Temporal lobe (tissue), 4 donors: ENCODE measurements at places on chromosomes 2 and 18. TPM values are rescaled to one million over a fixed set of nuclear protein-coding genes. Genes with fewer than 3 reads are reported as not detected.

The GPR39 gene
- total RNA-seq: 1.7 TPM

The UGT1A3 gene
- not detected for total RNA-seq

The CYP27C1 gene
- 3.4 TPM for total RNA-seq

The MEP1B gene
- under 0.01 TPM for total RNA-seq

The RTP5 gene
- 5.2 TPM for total RNA-seq
